ENCODE measurements at places on chromosomes 11 and 22.

DNA sequence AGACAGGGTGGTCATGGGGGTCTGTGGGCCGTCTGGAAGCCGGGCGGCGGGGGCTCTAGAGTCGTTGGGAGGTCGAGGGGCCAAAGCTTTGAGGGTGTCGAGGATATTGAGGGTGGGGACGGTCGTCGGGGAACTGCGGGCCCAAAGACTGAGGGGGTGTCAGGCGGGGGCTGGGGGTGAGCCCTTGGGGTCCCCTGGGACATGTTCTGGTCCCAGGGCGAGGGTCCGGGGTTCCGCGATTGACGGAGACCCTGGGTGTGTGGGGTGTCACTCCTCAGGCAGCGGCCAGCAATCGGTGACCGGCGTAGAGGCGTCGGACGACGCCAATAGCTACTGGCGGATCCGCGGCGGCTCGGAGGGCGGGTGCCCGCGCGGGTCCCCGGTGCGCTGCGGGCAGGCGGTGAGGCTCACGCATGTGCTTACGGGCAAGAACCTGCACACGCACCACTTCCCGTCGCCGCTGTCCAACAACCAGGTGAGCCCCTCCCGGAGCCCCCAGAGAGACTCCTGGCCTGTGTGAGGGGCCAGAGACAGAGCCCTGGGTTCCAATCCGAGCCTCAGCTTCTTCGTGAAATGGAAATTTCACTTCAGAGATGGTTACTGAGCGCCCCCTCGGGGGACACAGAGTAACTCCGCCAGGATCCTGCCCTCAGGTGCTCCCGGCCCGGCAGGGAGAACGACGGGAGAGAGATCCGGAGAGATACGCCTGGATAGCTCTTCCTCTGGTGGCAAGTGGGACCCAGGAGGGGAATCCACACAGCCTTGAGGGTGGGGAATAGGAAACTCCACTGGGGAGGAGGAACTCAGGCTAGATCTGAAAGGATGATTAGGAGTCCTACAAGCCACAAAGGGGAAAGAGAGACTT, 714 bp downstream of the SDF2L1 start:
- peak; percentile 73 for DNase-seq

GRCh38 chr22:23580576-23581259, 628 bp upstream of the IGLL1 start:
- DNase-seq, result peak; percentile 85

GRCh38 chr11:19940831-19941230, 219.4 kb downstream of the DBX1 start:
- no peak for DNase-seq

GRCh38 chr11:68843052-68843561, 1.4 kb upstream of the CPT1A start:
- peak; percentile 64 for DNase-seq

- no peak for DNase-seq
Measured at GRCh38 chr11:114311946-114312345, 15.7 kb downstream of the NNMT start.

GRCh38 chr11:56688554-56689100, 10.3 kb upstream of the OR9G1 start:
- DNase-seq, result no peak

DNA sequence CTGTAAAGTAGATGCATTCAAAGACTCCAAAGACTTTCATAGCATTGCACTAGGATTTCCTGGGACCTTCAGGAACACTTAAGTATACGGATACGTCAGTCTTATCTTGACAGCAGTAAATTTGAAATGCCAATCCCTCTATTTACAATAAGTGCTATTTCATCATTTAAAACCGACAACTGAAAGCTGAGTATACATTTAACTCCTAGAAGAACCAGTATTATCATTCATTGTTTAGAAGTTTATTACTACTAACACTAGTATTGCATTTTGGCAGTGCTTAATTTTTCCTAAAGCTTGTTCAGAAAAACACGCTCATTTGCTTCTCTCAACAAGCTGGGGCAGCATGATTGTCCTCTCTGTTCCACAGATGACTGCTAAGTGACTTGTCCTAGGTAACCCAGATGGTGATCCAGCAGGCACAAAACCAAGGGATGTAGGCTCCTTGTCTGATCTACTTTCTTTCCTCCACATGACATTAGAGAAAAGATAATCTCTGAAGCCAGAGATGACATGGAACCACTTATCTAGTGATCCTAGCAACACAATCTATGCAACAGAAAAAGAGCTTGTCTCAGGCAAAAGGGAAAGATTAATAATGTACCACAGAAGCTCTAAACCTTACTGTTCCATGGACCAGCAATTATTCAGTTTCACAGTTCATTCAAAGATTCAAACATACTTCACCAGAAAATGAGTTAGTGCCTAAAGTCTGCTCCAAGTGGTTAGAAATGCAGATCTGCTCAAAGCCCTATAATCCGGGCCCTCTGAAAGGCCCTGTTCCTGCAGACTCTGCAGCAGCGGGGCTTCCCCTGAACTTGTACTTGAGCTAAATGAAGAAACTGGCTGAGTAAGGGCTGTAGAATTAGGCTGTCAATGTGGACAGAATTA, 5.2 kb downstream of the MAML2 start:
- DNase-seq, result no peak

- DNase-seq, result no peak
Measured at GRCh38 chr22:22388090-22388489, 120.5 kb downstream of the ZNF280B start.

DNA sequence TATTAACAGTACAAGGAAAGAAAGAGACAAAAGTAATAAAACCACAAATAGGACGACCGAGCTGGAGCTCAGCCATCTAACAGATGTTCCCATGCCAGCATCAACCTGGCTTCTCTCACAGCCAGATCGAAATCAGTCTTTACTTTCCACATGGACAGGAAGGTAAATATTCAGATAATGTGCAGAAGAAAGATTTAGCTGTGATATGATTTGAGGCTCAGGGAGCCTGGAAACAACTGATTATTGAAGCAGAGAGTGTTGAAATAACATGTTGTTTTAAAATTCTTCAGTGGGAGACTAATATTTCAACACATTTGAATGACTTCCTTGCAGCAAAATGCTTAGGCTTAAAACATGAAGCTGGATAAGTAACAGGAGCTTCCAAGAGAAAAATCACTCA, 546.8 kb downstream of the ETS1 start:
- DNase-seq, result no peak

DNA sequence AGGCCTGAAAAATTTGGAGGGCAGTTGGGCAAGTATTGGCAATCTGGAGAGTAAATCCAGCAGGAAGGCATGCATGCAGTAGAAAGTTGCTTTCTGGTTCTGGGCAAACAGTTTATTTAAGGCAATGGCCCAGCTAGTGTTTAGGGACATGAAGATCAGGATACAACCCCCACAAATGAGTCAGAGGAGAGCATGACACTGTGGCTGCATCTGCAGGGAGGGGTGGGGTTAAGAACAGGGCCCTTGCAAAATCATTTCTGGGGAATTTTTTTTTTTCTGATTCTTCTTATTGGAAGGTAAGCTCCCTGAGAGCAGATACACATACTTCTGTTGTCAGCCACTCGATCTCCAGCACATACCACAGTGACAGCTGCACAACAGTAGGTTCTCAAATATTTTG, 61.1 kb downstream of the FDX1 start:
- no peak for DNase-seq

DNA sequence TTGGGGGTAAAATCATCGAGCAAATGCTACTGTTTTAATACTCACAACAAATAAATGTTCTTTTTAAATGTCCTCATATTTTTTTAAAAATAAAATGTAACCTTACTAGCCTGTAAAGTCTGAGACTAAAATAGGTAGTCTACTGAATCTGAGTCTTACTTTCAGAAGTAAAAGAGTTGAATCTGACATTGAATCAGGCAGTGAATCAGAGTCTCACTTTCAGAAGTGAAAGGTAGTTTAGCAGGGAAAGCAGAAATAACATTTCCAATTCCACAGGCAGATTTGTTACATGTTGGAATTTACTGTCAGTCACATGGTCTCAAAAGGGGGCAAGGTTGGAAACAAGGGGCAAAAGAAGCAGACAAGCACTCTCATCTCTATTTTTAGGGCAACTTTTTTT, 143.0 kb downstream of the ELP4 start:
- DNase-seq, result no peak

- DNase-seq, result no peak
Measured at GRCh38 chr22:48146426-48146825, 1384.0 kb downstream of the TBC1D22A start.

DNA sequence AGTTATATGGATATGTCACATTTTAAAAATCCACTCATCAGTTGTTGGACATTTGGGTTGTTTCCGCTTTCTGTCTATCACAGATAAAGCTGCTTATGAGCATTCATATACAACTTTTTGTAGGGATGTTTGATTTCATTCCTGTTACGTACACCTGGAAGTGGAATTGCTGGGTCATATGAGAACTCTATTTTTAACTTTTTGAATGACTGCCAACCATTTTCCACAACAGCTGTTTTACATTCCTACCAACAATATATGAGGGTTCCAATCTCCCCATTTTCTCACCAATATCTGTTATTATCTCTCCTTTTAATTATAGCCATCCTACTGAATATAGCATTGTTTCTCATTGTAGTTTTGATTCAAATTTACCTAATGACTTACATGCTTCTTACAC, 172.0 kb downstream of the UVRAG start:
- no peak for DNase-seq

DNA sequence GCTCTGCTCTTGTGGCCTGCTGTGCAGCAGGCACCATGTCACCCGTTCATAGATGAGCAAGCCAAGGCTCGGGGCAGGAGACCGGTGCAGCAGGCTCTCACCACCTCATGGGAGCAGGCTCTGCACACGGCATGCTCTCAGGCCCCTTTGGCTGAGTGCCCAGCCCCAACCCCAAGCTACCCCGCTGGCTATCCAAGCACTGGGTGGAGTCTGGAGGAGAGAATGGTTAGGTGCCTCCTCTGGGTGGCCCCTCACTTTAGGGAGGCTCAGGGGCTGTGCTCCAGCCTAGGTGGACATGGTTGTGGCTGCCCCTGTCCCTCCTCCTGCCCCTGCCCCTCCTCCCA, 199.9 kb downstream of the IGLL1 start:
- DNase-seq, result no peak

DNA sequence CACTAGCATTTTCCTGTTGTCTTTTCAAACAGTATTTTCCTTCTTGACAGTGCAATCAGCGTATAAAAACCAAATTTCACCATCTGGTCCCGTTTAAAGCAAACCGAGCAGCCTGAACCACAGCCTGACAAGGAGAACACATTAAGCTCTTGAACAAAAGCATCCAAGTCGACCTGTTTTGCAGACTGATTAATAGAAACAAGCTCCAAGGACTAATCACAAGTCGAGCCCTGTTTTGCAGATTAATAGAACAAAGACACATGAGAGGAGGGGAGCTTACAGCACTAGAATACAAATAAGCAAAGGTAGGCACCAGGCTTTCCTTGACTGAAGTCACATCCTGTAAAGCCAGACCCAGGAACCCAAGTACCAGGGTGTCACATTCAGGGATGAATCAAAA, 104.8 kb downstream of the MPPED2 start:
- no peak for DNase-seq

GRCh38 chr22:39288135-39288898, 31.1 kb downstream of the RPL3 start:
- no peak for DNase-seq

GRCh38 chr11:110028921-110029320, 64.3 kb upstream of the ZC3H12C start:
- no peak for DNase-seq

DNA sequence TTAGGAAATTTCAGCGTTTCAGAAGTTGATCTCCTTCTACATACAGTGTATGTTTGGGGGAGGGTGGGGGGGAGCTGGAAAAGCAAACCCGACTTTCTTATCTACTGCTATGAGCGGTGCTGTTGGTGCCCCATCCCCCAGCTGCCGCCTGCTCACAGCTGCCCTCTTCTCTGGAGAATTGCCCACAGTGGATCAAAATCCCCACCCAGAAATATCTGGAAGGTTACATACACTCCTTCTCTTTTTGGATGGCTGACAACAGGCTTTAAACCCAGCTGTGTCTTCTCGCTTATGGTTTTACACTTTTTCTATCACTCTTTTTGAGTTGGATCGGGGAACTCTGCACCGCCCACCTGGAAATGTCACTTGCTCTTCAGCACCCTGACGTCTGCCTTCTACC, 56.4 kb downstream of the DHCR7 start:
- no peak for DNase-seq

DNA sequence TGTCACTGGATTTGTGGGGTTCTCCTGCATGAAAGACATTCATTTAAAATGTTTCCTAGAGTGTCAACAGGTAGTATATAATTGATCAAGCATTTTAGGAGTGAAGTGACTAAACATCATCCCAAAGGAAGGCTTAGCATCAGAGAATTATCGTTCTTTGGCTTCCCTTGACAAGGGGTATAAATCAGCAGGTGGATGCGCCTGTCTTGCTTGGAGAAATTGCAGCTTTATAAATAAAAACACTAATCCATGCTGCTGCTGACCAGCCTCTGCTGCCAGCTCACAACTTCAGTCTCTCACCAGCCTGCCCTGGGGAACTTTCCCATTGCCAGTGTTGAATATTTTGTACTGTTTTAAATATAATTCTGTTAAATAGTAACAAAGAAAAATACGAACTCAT, 1184.7 kb upstream of the TENM4 start:
- no peak for DNase-seq

GRCh38 chr22:22508274-22509176, at the start of gene ZNF280B:
Gene ZNF280B, minus strand, starts transcription at chr22:22508742. Its CDS starts 19,344 bp downstream, at chr22:22489398.
- DNase-seq, result peak; percentile 92

DNA sequence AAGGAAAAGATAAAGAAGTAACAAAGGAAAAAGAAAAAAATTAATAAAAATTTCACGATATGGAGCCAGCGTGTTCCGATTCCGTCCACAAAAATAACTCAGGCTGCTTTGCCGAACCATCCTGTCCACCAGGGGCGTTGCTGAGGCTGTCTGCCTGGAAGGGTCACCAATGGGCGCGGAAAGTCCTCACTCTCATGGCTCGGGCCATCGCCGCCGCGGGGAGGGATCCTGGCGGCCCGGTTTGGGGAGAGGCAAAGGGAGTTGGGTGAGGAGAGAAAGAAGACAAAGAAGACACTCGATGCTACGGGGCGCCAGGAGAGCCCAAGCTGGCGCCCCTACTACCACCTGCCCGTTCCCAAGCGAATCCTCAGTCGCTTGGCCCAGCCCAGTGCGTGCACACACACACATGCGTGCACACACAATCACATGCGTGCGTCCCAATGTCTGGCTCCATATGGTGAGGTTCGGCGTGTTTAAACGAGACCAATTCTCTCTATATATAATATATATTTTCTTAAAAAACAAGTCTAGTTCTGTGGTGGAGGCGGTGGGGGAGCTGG, 5.6 kb upstream of the PYGM start:
- no peak for DNase-seq

Measured in KBM-7 (cell line).